ENCODE measurements at places on chromosomes 7 and 10. TPM values are rescaled to one million over a fixed set of nuclear protein-coding genes. Genes with fewer than 3 reads are reported as not detected.

DNA sequence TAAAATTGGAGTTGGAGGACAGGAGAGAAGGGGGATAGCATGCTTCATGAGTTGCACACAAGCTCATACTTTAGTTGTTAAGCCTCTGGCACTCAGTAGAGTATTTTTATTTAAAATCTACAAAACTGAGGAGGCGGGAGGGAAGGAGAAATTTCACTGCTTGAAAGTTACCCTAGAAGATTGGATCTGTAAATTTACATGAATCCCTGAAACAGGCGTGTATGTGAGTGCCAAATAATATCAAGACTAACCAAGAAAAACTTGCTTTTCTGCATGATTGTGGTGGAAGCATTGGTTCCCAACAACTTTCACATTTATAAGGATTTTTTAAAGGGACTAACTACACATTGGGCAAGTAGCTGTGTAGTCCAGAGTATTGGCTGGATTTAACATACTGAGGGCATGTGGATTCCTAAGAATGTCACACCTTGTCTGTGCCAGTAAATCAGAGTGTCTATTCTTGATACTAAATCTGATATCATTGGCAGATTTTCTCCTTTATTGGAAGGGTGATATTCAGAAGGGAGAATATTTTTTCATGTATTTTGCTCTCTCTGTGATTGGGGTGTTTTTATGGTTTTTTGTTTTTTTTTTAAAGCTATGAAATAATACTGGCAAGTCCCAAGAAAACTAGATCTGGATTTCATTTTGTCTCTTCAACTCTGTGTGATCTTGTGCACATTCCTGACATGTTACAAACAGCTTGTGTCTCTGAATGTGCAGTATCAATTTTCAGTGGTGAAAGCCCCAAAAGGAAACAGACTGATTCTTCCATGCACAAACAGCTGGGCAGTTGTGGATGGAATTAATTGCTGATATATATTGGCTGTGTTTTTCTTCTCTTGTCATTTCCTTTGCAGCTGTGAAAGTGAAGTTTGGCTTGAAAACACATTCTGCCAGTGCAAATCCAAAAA lies 67.2 kb downstream of the ADD3 start:
- DNase-seq = no peak

- DNase-seq = peak; percentile 28
Observed at GRCh38 chr10:75399461-75400162, 2.0 kb downstream of the ZNF503 start.

- DNase-seq = no peak
Observed at GRCh38 chr7:100077205-100077604, 4.3 kb downstream of the ZNF3 start.

GRCh38 chr10:88537322-88537721 lies 45.8 kb downstream of the RNLS start:
- DNase-seq = no peak

URGCP gene
- total RNA-seq = 27.6 TPM

DNA sequence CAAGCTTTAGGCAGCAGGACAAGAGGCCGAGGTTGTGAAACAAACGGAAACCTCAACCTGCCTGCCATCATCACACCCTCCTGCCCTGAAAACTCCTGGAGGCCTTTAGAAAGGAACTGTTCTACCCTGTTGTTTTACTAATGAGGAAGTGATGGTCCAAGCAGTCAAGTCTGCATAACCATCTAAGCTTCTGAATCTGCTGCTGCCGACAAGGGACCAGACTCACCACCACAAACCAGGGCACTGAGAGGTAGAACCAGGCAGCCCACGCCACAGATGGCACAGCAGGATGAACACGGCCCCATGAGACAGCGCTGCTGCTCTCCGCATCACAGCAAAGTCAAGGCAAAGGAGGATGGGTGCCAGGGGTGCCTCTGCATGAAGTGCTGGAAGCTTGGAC lies 209.4 kb downstream of the CELF2 start:
- no peak for DNase-seq

- no peak for DNase-seq
Observed at GRCh38 chr10:110399106-110399964, 94.6 kb upstream of the SMNDC1 start.

DNA sequence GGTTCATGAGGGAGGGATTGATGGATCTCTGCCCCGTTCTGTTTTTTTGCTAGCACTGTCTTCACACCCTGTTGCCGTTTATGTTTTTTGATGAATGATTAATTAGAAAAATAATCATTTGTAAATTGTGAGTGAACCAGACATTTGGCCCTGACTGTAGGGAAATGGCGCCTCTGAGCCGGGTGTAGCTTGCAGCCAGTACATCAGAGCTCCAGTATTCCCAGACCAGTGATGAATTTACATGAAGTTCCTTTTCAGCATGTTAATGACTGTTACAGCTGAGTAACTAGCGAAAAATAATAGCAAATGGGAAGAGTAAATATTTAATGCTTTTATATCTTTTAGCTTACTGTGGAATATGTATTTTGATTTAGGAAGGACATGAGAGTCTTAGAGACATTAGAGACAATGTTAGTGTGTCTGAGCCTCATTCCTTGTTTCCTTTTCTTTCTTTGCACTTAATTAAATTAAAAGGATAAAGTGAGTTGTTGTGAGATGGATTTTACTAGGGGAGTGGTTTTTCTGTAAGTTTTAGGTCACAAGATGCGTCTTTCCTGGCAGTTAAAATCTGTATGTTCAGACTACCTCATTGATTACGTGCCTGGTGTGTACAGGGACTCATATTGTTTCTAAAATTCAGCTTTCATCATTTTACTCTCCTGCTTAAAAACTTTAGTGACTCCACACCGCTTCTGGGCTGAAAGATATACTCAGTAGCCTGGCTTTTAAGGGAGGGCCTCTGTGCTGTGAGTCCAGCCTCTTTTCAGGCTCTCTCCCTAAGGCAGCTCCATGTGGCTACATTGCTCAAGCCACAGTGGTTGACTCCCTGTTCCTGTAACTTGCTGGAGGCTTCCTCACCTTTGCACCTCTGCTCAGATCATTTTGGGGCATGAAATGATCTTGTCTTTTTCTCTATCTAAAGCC lies 86.4 kb downstream of the AUTS2 start:
- no peak for DNase-seq

DNA sequence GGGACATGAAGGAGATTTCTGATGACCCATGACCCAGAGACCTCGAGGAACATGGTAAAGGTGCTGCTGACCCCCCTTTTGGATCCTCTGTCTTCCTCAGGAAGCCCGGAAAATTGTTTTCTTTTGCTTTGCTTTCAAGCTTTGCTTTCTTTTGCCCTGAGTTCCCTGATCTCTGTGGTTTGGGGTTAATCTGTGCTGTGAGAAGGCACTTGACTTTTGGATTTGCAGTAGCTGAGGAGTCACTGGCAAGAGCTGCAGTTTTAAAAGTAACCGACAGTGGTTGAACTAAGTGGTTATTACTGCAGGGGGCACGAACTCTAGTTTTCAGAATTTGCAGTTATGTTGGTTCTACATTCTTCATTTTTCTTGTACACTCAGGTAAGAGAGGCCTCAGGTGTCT lies 53.0 kb downstream of the PDZD8 start:
- no peak for DNase-seq

GRCh38 chr7:13851736-13852135 lies 137.7 kb downstream of the ETV1 start:
- no peak for DNase-seq

DNA sequence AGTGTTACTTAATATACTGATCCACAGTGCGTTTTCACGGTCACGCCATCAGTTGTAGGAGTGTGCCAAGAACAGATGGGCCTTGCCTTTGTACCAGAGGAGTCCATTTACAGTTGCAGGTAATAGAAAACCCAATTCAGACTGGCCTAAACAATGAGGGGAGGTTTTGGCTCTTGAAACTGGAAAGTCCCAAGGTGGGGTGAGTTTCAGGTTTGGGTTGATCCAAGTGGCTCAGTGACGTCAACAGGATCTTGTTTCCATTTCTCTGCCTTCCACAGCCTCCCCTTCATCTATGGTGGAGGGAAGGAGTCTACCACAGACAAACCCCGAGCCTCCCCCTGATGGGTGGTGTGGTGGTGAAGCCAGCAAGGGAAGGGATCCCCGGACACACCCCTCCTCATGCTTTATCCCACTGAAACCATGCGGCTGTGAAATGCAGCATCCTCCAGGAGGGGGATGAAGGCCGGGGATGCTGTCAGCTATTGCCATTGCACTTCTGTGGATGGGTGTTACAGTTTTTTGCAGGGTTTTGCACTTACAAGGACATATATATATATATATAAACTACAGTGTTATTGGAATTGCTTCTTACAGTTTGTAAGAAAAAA lies 14.8 kb upstream of the SH2D4B start:
- no peak for DNase-seq

DNA sequence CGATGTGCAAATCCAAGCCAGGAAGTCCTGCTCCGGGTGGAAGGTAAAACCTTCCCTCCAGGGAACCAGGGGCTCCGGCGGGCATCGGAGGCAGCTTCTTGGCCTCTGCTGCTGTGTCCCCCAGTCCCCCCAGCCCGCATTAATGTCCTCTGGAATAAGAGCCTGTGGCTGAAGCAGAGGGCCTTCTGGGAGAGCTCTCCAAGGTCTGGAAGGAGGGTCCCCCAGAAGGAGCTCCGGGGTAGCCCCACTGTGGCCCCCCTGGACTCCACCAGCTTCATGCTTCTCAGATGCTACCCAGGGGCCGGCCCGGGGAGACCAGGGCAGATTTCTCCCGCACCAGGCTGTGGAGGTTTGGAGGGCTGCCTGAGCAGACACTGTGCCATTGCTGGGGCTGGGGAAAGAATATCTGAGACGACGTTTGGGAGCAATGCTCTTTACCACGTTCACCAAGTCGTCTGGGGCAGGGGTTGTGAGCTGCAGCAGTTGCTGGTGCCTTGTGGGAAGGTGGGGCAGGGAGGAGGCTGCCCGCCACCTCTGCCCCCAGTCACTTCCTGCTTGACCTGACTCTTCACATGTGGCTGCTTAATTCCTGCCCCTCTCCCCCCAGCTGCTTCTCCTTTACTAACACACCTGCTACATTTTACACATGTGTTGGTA lies 8.3 kb downstream of the ZNF853 start:
- DNase-seq = no peak
